ENCODE measurements at places on chromosomes 1 and 21.

GRCh38 chr1:20786253-20787028 is 666 bp downstream of the HP1BP3 start:
- DNase-seq: peak; percentile 97

GRCh38 chr1:87151500-87152421 is 176.9 kb upstream of the LMO4 start:
- no peak for DNase-seq

DNA sequence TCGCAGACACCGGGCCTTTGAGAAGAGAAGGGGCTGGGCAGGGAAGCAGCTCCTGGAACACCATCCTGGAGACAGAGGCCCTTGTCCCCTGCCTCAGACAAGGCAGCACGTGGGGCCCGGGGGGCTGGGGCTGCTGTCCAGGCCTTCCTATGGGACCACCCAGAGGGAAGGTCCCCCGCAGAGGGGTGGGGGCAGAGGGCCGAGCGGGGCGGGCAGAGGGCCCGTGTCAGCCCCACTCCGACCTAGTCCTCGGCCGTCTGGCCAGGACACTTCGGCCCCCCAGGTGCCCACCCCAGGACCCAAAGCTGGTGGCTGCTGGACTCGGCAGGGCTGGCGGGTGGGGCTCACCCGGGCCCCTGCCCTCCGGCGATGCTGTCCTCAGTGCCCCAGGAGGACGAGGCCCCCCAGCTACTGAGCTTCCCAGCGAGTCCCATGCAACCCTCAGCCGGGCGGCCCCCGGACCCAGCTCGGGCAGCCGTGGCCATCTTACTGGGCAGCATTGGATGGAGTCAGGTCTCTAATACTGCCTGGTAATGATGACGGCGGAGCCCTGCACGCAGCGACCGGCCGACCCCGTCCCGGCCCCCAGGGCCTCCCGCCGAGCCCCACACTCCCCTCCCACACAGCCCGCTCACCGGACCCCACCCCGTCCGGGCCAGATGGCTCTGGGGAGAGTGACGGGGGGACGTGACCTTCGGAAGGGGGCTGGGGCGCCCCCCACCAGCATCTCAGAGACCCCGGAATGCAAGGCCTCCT is 6.9 kb upstream of the TTLL10 start:
- no peak for DNase-seq

DNA sequence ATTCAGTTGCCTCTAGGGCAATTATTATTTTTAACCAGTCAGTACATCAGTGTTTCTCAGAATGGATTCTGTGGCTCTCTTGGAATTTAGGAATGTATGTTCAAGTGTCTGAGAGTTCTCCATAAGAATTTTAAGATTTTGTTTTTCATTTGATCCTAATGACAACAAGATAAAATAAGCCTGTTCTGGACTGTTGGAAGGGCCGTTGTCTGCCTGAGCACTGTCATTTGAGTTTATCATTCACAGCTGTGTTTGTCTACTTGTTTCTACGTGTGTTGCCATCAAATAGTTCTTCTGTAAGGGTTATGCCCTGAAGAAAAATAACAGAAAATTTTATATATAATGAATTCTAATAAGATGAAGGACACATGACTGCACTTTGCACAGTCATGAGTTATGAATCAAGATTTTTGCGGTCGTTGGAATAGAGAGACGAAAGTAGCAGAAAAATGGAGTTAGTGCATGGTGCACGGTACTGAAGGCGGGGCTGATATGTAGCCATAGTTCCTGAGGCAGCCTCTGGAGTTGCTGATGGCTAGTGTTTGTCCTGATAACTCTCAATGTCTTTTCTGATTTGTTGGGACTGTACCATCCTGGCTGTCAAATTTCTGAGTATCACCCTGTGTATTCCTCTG is 92.5 kb downstream of the NOS1AP start:
- no peak for DNase-seq

GRCh38 chr1:117656202-117656641 is 50.4 kb downstream of the TENT5C start:
- DNase-seq: no peak

- no peak for DNase-seq
Observed at GRCh38 chr1:14466006-14466405, 132.5 kb upstream of the KAZN start.
